Activated CD8-positive, alpha-beta T cell treated with anti-CD3 and anti-CD28 coated beads for 36 hours (primary cell): ENCODE measurements at places on chromosomes 4 and X.

GRCh38 chrX:23888887-23889501 is 18.7 kb downstream of the APOO start:
- DNase-seq = no peak

GRCh38 chr4:41865306-41865980 is 69.8 kb upstream of the TMEM33 start:
- DNase-seq = no peak

DNA sequence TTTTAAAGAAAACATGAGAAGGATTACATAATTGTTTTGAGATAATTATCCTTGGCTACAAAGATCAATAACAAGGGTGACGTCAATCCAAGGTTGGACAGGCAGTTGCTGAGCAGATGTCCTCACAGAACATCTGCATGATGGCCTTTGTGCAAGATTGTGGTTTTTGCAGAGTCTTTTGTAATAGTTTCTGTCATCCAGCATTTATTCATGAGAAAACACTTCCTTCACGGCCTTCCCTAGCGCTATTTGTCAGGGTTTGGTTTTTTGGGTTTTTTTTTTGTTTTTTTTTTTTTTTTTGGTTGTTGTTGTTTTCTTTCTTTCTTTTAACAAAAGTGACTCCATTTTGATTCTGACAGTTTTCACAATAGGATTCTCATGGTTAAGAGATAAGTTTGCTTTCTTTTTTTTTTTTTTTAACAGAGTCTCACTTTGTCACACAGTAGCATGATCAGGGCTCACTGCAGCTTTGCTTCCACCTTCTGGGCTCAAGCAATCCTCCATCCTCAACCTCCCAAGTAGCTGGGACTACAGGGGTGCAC is 31.5 kb upstream of the ELF2 start:
- no peak for DNase-seq

- no peak for DNase-seq
These were observed 29.9 kb upstream of the MSANTD1 start for GRCh38 chr4:3218824-3219760.

GRCh38 chr4:150577796-150578195 is 4.2 kb upstream of the MAB21L2 start:
- no peak for DNase-seq

- no peak for DNase-seq
These were observed 8.8 kb upstream of the GALNT7 start for GRCh38 chr4:173159791-173160190.
